ENCODE measurements at places on chromosomes 5 and 9.

- no peak for DNase-seq
Observed at GRCh38 chr9:98530806-98531386, 177.8 kb downstream of the GABBR2 start.

- peak; percentile 15 for DNase-seq
Observed at GRCh38 chr9:128118971-128119665, 8.4 kb downstream of the PTGES2 start.

- DNase-seq: no peak
Observed at GRCh38 chr5:102561894-102562760, 63.3 kb upstream of the SLCO6A1 start.

DNA sequence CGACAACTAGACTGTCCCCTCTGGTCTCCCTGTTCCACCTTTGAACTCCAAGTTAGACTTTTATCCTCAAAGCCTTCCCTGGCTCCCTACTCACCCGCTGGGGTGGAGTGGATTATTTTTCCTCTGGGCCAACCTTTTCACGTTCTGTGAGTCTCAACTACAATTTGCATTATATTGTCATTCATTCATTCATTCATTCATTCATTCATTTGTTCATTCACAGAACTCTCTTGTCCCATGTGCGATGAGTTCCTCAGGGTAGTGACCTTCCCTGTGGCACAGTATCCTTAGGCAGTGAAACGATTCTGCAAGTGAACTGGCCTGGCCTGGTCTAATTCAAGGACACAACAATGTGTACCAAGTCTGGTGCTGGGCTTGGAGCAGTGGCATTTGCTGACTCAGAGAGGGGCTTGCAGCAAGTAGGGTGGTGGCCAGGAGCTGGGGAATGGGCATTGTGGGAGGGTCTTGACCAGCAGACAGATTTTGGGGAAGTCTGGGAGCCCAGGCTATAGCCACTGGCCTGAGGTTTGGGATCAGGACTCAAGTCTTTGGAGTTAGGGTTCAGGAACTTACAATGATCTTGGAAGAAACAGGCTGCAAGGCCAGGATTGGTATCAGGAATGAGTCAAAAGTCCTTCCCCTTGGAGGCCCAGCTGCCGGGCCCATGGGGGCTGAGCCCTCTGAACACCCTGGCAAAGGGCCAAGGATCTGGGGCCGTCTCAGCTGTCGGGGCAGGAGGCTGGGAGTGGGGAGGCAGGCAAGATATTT is 37.2 kb upstream of the COL15A1 start:
- DNase-seq: no peak

DNA sequence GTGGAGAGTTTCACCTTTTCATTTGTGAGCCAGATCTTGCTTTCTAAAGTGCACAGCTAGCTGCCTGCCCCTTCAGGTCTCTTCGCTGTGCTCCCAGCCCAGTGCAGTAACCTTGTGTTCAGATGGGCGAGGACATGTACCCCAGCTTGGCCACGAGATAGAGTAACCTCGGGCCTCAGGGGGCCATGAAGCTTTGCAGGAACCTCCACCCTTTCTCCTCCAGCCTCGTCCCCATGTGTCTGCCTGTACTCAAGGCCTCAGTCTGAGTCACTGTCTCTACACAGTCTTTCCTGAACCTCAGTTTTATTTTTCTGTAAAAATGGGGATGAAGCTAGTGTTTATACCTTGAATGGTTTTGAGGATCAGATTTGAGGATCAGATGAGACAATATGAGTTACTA is 37.9 kb downstream of the ERGIC1 start:
- DNase-seq: peak; percentile 43

DNA sequence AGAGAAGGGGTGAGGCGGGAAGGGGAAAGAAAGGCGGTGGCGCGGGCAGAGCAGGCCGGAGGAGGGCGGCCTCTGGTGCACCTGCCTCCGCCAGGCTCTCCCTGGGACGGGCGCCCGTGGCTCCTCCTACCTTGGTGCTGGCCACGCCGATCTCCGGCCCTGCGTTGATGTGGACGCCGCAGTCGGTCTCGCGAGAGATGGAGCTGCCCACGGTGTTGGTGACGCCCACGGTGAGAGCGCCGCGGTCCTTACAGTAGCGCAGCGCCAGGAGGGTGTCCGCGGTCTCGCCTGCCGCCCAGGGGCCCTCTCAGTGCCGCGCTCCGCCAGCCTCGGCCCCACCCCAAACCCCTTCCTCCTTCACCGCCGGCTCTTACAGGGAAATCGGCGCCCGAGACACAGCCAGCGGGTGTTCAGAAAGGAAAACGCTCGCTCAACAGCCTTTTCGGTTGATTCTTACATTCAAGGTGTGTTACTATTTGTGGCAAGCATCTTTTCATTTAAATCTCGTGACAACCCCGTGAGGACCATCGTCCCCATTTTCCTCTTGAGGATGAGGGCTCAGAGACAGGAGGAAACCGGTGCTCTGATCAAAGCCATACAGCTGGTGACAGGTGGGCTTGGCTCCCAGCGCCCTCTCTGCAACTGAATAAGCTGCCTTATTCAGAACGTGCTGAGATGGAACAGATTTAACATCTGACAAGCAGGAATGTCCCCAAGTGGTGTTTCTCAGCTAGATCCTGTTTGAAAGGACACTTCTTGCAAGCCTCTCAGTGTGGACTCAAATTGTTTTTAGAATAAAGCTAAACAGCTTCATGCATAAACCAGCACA is 22.0 kb upstream of the MAPK9 start:
- peak; percentile 43 for DNase-seq

DNA sequence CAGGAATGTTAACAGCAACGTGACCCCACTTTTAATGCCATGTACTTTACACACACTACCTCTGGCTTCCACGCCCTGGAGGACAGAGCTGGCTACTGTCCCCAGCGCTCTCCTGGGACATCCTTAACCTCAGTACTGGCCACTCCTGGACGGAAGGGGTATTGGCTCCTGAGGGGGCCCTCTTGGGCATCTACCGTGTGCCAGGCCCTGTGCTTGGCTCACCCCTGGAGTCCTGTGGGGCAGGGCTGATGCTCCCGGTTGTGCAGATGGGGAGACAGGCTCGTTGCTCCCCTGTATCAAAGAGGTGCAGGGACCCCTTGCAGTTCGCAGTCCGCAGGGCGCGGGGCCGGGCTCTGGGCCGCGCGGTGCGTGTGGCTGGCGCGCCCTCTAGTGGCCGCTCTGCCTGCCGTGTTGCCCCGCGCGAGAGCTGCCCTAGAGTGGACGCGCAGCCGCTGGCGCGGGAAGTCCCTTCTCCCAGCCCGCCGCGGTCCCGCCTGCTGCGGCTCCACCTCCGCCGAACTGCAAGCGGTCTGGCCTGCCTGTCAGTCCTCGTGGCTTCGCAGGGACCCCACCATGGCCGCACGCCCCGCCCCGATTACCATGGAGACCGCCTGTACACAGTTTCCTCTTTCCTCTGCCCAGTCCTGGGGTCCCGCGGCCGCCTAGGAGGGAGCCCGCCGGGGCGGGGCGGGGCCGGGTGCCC is at the start of gene WDR38:
Gene WDR38 (plus strand): TSS at position 632 of the 703 bp plus-strand sequence. CDS start 72 bp downstream, outside the sequence.
- DNase-seq: peak; percentile 82

GRCh38 chr9:133990366-133991213 is 1.5 kb downstream of the VAV2 start:
- DNase-seq: peak; percentile 43

GRCh38 chr5:82561797-82562196 is 283.6 kb upstream of the RPS23 start:
- DNase-seq: no peak

GRCh38 chr5:581266-581665 is 30.9 kb upstream of the CEP72 start:
- no peak for DNase-seq

DNA sequence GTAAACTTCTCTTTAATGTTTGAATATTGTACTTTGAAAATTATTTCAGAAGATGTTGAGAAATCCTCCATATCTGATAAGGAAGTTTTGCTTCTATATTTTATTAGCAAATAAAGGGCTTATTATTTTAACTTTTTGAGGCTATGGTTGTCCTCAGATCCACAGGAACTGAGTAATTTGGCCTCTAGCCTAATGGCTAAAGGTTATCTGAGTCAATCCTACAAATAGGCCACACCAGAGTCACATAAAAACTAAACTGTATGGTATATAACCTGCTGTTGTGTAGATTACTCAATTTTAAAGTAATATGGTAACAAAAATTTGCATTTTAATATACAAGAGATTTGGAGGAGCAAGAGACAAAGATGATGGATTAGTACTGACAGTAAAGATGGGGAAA is 549.2 kb upstream of the GRAMD2B start:
- DNase-seq: no peak

DNA sequence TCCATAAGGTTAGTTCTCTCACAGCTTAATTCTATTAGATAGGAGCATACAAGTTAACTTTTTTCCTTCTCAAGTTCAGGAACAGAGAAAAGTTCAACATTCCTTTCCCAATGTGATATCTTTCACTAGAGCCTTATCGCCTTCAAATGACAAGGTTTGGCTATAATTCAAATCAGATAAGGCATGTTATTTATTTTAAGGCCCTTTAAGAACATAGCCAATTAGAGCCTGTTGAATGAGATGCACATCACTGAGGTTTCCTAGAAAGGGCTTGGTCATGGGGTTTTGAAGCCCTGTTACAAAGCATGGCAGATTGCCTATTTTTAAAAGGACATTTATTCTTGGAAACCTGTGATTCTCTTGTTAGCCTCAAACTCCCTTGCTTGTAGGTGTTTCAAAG is 123.4 kb downstream of the BASP1 start:
- DNase-seq: no peak

DNA sequence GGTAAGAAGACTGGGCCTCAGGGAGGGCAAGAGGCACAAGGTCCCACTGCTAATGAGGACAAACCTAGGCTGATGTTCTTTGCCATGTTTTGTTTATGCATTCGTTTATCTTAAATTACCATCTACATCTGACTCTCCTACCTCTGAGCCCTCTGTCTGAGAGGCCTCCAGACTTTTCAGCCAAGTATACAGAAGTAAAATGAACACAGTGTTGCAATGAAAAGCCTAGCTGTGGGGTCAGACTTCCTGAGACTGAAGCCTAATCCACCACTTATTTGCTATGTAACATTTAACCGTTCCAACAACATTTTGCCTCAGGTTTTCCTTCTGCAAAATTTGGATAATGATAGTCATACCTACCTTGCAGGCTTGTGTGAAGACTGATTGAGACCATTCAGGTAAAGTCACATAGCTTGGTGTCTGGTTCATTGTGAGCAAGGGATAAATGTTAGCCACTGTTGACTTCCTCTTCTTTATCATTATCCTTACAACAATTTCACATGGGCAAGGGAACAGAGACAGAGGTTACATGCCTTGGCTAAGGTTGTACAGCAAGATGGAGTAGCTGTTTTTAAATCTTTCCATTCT is 374.9 kb upstream of the CLINT1 start:
- DNase-seq: no peak

GRCh38 chr9:97575673-97576200 is 57.4 kb downstream of the TSTD2 start:
- no peak for DNase-seq

DNA sequence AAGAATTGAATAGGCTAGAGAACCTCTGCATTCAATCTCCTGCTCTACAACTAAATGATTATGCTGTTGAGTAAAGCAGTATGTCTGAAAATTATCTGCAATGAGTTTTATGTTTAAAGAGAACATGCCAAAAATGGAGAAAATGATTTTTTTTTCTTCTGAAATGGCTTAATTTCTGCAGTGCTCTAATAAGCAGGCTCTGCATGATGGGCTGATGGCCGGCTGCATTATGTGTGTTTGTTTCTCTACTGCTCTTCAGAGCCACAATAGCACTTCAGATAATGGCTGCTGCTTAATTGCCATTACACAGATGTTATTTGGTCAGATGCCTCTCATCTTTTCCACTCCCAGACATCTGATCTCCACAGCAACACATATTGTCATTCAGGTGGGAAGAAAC is 286.4 kb upstream of the DMAC1 start:
- DNase-seq: no peak

- no peak for DNase-seq
Observed at GRCh38 chr9:78620764-78621163, 323.8 kb downstream of the PSAT1 start.

DNA sequence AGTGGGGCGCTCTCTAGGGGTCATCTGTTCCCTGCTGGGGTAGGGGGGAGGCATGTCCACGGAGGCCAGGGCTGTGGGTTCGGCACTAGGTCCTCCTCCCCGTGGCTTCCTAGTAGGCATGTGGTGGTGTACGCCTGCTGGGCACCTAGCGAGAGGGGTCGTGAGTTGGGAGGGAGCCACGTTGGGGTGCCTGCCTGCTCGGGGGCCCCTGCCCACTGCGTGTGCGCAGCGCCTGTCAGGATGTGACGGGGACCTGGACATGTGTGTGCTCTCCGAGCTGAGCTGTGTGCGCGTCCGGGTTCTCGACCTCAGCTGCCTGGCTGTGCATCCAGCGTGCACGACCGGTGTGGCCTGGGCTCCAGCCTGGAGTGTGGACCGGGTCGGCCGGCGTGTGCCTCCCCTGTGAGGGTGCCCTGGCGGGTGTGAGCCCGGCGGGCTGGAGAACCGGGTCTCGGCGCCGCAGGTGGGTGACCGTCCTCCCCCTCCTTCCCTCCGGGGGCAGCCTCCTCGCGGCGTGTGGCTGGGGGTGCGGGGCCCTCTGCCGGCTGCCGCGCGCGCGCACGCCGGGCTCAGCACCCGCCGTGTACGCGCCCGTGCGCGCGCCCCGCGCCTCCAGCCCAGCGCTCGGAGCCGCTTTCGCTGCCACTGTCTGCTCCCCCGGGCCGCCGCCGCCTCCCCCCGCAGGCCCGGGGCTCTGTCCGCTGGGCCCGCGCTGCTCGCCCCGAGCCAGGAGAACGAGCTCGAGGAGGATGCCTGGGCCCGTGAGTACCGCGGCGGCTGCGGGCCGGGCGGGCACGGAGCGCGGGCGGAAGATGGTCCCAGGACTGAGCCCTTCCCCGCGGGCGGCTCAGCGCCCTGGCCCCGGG is at the start of gene PRR7:
Gene PRR7 (plus strand): TSS at position 615 of the 866 bp plus-strand sequence. CDS start 8,254 bp downstream, outside the sequence.
- peak; percentile 58 for DNase-seq

DNA sequence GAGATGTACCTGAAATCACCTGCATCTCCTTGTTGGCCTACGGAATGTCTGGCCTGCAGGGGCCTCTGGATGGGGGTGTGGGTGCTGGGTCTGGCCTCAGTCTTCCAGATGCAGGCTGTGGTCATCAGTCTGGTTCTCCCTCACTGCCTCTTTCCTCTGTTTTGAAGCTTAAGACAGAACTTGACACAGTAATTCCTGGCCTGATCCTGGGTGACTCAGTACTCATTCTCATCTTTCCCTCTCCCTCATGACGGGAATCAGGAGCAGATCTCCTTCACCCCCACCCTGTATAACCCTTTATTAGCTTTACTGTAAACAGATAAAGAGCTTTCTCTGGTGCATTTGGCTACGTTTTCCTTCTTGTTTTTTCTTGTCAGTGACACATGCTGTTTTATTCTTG is 89.3 kb upstream of the ADAMTS16 start:
- DNase-seq: no peak

GRCh38 chr5:96023518-96023917 is 61.9 kb upstream of the ELL2 start:
- DNase-seq: no peak

All from ovary (tissue), 10 donors.